ENCODE measurements at places on chromosomes 4 and X.

GRCh38 chr4:141375855-141376254, 155.2 kb downstream of the ZNF330 start:
- no peak for DNase-seq

DNA sequence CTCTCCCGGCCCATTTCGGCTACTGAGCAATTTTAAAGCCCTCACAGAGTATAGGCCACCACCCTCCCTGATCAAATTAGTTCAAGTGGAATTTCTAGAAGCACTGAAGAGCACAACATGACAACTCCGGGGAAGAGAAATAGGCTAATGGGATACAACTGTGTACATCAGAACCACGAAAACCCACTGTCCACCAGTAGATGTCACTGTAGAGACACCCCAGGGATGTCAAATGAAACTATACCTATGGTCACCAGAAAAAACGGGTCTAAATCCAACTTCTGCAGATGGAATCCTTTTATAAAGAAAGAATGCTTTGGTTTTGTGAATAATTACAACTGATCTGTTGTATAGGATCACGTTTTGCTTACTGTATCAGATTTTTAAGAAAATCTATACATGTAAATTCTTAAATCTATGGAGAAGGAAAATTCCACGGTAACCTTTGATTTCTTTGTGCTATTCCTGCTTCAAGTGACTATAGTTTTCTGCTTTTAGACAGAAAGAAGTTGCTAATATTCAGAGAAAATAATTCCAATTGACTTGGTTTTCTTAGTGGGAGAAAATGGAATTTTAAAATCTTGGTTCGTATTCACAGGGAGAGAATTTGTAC, 29.5 kb upstream of the MAP3K15 start:
- DNase-seq: no peak

DNA sequence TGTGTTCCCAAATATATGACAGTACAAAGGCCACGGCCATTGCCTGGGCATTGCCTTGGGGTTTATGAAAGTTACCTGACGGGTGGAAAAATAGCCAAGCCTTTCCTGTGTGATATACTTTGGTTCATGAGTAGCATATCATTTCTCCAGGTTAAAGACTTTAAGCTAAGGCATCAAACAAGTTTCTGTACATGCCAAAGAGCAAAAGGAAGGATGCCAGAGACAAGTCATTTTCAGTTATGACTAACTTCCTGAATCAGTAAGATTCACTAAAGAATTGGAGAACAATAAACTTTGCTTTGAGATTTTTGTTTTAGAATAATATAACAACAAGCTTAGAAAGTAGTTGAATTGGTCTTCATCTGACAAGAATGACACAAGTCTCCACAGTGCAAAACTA, 9.7 kb upstream of the GUF1 start:
- no peak for DNase-seq

DNA sequence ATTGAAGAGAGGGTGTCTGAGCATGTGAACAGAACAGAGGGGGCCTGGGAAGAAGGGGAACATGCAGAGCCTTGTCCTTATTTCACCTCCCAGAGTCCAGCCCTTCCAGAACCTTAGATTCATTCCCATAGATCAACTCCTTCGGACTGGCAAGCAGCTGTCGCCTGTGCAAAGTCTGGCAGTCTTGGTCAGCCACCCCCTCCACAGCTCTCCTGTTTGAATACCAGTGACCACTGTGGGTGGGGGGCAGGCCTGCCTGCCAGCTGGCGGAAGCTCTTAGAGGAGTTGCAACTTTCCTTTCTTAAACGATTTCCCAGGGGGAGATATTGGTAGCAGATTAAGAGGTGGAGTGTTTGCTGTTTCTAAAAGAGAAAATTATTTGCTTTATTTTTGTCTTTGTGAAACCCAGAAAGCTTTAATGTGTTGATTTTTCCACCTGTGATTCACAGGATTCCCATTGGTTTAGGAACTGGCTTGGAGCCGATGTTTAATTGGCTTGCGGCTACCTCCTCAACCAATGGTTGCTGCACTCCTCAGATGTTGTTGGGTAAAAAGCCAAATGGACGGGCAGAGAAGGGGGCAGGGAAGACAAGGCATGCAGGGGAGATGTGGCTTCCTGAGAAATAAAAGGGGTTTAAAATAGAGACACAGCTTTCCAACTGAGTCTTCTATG, 62.2 kb upstream of the PRPS1 start:
- no peak for DNase-seq

DNA sequence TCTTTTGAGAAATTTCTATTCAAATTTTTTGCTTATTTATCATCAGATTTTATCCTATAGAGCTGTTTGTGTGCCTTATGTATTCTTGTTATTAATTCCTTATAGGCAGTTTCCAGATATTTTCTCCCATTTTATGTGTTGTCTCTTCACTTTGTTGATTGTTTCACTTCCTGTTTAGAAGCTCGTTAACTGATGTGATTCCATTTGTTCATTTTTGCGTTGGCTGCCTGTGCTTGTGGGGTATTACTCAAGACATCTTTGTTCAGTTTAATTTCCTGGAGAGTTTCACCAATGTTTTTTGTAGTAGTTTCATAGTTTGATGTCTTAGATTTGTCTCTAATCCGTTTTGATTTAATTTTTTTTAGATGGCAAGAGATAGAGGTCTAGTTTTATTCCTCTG, 14.6 kb downstream of the ZNF718 start:
- no peak for DNase-seq

- DNase-seq: no peak
These were observed 924.6 kb upstream of the PRKX start for GRCh38 chrX:4638036-4638435.

DNA sequence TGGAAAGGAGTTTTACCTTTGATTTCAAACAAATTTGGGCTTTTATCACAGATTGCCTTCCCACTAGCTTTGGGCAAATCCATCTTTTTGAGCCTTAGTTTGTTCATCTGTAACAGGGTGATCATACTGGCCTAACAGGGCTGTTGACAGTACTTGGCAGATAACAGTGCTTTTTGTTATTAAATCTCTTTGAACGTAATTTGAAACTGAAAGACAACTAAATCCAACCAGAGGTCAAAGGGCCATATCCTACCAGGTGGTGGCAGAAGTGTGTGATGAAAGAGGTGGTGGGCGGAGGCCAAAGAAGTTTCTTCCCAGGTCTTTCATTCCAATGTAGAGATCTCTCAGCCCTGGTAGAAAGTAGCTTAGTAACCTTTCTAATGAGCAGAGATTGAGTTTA, 35.2 kb upstream of the TADA2B start:
- peak; percentile 19 for DNase-seq

DNA sequence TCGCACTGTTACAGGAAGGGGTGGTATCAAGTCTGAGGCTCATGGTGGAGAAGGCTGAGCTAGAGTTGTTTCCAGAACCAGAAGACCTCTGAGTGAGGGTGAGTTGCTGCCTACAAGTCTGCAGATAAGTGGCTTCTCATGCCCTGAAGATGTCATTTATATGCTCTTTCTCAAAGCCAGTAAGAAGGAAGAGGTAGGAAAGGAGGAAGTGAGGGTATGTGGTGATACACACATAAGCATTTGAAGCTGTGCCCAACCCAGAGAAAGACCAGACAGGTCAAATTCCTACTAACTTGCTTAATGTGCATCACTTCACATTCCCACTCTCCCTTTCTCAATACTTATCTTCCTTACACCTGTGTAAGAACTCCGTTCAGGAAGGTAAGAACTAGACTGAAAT, at the start of gene PPBP:
PPBP (minus strand) TSS at position 130 of the 400 bp plus-strand sequence; CDS start at position 43, 87 bp downstream.
- DNase-seq: no peak
